RWPE2 (cell line): ENCODE measurements at places on chromosomes 16 and 17.

DNA sequence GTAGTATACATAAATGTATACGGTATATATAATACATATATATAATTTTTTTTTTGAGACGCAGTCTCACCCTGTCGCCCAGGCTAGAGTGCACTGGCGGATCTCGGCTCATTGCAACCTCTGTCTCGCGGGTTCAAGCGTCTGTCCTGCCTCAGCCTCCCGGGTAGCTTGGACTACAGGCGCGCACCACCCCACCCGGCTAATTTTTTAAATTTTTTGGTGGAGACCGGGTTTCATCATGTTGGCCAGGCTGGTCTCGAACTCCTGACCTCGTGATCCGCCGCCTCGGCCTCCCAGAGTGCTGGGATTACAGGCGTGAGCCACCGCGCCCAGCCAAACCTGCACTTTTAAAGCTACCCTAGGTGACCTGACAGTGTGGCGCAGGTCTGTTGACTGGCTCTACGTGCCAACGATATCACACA, 745 bp downstream of the PAM16 start:
- DNase-seq, result no peak

- DNase-seq, result no peak
These were observed 10.8 kb downstream of the ZG16B start for GRCh38 chr16:2840914-2841313.

GRCh38 chr16:23163921-23164320, 14.7 kb upstream of the USP31 start:
- DNase-seq, result no peak

DNA sequence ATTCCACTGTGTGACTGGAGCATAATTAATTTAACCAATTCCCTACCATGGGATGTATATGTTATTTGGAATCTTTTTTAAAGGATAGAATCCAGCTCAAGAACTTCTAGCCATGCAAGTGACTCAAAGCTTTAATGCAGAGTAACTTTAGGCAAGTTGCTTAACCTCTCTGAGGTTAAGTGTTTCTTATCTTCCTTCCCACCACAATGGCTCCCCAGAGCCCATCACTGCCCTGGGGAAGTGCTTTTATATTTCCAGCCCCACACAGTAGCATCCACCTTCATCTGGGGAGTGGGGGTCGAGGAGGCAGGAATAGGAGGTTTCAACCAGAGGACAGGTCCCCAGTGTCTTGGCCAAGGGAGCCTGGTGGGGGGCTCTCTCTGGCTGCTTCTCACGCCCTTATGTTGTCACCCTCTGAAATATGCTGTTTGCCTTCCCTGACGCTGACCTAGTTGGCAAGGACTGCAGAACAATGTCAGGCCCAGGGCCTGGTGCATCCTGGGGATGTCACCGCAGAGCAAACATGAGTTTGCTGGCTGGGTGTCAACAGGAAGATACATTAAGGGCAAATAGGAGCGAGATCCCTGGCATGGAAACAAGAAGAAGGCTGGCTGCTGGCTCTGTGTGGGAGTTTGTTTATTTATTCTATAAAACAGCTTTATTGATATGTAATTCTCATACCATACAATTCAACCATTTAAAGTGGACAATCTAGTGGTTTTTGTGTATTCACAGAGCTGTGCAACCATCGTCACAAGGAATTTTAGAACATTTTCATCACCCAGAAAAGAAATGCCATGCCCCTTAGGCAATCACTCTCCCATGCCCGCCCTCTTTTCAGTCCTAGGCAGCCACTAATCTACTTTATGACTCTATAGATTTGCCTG, 46.6 kb upstream of the WSB1 start:
- no peak for DNase-seq

- no peak for DNase-seq
These were observed 794 bp downstream of the ANKS3 start for GRCh38 chr16:4733211-4733742.

GRCh38 chr16:86732621-86733295, 154.4 kb downstream of the FOXL1 start:
- no peak for DNase-seq

- no peak for DNase-seq
These were observed 8.3 kb downstream of the EFCAB5 start for GRCh38 chr17:29949696-29950095.

GRCh38 chr17:36149296-36149820, 27.1 kb downstream of the TBC1D3B start:
- DNase-seq, result no peak

- no peak for DNase-seq
These were observed 312.1 kb downstream of the SNX29 start for GRCh38 chr16:12288537-12289174.

GRCh38 chr16:79509211-79509631, 91.3 kb downstream of the MAF start:
- DNase-seq, result no peak

DNA sequence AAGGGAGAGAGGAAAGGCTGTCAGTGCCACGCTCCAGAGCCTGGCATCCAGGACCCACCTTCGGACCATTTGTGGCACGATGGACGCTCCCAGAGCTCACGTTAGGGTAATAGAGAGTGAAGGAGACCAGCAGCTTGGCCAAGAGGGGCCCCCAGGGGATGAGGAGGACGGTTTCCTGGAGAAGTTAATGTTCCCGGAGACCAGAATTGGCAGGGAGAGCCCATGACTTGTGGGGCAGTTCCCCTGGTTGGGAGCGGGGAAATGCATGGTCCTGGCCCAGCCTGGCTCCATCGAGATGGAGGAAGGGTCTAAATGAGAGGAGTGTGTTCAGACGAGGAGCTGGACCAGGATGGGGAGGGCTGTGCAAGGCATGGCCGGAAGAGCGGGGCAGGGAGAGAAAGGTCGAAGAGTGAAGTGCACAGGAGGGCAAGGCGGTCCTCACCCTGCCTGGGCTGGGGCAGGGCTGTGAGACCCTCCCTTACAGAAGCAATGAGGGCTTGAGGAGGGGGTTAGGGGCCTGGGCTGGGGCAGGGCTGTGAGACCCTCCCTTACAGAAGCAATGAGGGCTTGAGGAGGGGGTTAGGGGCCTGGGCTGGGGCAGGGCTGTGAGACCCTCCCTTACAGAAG, 2.9 kb upstream of the HIC1 start:
- DNase-seq, result no peak

GRCh38 chr17:55726440-55726839, 3.8 kb upstream of the TMEM100 start:
- peak; percentile 78 for DNase-seq

DNA sequence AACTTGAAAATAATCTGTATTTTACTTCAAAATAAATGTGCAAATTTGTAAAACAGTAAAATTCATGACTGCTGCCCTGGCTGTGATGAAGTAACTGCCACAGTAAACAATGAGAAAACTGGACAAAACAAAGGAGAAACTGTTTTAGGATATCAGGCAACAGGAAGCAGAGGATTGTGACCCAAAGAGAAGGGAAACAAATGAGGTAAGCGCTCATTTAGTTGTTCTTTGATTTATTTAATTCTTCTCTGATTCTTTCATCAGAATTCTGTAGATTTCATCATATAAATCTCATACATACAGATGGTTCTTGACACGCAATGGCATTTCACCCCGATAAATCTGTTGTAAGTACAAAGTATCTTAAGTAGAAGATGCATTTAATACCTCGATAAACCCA, 198.1 kb upstream of the AXIN2 start:
- no peak for DNase-seq

- DNase-seq, result no peak
These were observed 76.0 kb downstream of the LYRM1 start for GRCh38 chr16:20976576-20976975.

GRCh38 chr17:47692895-47693730, 848 bp upstream of the TBKBP1 start:
- DNase-seq, result no peak

DNA sequence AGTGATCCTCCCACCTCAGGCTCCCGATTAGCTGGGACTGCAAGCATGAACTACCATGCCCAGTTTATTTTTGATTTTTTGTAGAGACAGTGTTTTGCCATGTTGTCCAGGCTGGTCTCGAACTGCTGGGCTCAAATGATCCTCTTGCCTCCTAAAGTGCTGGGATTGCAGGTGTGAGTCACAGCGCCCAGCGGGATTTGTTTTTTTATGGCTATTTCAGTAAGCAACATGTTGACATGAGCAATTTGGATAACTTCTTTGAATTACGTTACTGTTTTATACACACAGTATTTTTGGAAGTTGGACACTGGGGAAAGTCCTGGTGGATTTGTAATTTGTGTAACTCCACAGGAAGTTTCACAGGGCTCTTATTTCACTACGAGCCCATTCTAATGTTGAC, 18.5 kb upstream of the RHOT1 start:
- no peak for DNase-seq

DNA sequence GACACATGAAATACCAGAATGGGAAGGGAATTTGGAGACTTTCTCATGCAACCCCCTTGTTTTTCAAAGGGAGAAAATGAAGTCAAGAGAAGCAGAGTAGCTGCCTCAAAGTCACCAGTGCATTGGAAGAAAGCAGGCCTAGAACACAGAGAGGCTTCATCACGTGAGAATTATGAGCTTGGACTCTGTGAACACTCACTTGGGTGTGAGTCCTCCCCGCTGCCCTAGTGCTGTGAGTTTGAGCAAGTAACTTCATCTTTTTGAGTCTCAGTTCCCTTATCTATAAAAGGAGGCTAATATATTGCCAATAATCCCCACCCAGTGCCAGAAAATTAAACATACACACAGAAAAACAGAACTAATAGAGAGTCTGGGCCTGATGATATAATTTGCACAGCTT, 315.8 kb downstream of the XYLT1 start:
- no peak for DNase-seq

DNA sequence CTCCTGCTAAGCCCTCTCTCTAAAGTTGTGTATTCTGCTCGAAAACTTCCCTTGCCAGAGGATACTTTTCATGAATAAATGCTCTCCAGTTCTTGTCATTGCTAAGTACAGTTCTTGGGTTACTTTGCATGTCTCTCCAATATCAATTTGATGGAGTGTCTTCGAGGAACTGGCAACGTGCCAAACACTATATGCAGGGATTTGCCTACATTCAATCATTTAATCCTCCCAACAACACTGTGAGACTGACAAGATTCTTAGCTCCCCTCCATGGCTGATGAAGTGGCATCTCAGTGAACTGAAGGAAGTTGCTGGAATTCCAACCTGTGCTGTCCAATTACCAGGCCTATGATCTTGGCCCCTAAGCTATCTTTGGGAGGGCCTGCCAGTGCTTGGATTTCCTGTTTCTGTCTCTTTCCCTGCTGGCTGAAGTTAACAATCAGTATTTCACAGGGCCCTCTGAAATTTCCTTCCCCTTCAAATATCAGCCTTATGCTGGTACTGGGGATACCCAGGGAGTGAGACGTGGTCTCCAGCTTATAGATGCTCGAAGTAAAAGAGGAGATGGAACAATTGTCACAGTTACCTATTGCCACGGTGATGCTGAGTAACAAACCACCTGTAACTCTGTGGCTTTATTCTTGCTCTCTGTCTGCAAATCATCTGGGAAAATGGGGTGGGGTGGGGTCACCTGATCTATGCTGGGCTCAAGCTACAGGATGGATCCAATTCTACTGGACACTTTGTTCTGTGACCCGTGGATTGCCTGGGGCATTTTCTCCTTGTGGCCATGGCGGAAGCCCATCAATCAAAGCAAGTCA, 19.4 kb upstream of the CRISPLD2 start:
- no peak for DNase-seq

- DNase-seq, result no peak
These were observed 14.7 kb upstream of the KLHDC4 start for GRCh38 chr16:87780385-87780989.

DNA sequence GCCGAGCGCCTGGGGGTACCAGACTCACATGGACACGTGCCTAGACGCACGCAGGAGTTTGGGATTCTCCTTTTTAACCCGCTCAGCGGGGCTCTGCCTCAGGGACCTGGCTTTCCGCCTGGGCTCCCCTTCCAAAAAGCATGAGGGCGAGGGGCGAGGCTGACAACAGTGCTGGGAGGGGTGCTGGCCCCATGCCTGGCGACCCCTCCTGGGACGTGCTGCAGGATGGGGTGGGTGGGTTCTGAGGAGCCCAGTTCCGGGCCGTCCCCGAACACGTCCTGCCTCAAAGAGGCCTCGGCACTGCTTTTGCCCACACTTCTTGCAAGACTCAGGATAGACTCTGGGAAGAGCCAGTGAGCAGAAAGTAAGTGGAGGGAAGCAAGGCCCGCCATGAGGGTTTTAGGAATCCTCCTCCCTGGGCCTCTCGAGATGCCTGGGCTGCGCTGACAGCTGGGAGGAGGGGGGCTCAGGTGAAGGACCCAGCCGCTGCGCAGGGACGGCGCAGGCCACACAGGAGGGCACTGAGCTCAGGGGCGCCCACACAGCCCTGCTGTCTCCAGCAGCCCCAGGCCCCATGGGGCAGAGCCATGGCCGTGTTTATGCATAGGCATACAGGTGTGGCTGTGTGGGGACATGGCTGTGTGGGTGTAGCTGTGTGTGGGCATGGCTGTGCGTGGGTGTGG, 15.4 kb upstream of the PABPN1L start:
- DNase-seq, result no peak

DNA sequence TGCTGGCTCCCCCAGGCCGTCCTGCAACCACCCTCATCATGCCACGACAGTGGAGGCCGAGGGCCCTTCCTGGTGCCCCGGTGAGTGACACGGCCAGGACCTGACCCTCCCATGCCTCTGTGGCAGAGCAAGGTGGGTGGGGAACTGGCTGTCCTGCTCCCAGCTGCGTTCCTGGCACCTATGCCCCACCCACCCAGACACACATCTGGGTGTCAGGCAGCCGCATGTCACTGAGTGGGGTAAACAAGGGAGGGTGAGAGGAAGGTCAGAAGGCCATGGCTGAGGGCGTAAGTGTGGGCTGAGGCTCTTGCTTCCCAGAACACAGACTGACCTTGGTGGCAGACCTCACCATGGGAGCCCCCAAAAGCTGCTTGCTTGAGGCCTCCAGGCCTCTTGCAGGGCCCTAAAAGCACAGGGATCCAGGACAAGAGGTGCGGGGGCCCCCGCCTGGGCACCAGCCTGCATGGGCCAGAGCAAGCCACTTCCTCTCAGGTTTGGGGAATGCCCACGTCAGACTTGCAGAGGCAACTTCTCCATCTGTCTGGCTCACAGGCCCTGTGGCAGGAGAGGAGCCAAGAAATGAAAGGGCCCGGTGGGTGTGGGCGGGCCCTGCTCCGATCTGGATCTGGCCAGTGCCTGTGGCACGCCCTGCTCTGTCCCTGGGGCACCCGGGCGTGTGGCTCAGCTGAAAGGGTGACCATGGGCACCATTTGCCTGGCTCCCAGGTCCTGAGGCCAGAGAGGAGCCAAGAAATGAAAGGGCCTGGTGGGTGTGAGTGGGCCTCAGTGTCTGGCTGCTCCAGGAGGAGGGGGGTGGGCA, 3.9 kb upstream of the CCDC57 start:
- peak; percentile 88 for DNase-seq

- DNase-seq, result no peak
These were observed 43.2 kb upstream of the DNAJA2 start for GRCh38 chr16:47016700-47017133.

- no peak for DNase-seq
These were observed 15.8 kb downstream of the SNX20 start for GRCh38 chr16:50665128-50665878.
